ENCODE measurements at places on chromosomes 6 and 20.
A peak's percentile ranks its signal among the peaks of the same experiment; 100 is the strongest.

DNA sequence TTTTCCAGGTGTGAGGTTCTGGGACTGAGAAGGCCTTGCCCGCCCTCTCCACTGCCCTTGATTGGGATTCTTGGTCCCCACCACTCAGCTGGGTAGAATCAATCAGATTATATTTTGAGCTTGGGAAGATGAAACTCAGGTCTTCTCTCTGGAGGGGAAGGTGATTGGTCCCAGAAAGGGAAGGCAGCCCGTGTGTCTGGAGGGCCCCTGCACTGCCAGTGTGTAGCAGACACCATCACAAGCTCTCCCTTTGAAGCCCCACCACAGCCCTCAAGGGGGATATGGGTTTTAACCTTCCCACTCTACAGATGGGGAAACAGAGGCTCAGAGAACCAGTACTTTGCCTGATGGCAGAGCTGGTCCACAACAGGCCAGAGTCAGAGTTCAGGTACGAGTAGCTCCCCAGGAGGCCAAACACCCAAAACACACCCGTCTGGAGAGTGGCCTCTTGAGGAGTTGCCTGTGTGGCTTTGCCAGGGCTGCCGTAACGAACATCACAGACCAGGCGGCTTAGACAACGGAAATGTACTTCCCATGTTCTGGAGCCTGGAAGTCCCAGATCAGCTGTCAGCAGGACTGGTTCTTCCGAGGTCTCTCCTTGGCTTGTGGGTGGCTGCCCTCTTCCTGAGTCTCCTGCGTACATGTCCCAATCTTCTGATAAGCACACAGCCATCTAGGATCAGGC, 205.6 kb downstream of the SYNDIG1 start:
- no peak for DNase-seq

- no peak for DNase-seq
Observed at GRCh38 chr6:118509009-118509617, 39.0 kb upstream of the PLN start.

DNA sequence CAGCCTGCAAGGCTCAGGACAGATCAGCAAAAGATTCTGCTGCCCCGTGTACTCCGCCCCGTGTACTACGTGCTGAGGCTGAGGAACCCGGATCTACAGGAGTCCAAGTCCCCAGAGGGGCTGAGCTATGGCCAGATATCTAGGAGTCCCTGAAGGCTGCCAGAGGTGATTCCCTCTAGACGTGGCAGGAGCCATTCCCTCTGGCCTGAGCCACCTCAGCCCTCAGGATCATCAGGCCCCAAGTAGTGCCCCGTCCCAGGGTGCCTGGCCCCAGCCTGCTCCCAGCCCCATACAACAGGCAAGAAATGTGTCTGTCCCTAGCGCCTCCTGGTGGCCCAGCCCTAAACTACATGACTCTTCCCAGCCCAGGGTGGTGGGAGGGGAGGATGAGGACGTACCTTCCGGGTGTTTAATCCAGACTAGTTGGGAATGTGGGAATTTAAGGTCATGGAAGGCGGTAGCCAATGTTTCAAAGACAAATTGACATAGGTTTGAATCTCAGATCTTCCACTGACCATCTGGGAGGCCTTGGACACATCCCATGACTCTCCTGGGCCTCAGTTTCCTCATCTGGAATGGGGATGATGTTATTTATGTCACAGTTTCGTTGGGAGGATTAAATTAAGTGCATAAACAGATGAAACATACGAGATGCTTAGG, 49.4 kb upstream of the PTPN1 start:
- DNase-seq = peak; percentile 90

DNA sequence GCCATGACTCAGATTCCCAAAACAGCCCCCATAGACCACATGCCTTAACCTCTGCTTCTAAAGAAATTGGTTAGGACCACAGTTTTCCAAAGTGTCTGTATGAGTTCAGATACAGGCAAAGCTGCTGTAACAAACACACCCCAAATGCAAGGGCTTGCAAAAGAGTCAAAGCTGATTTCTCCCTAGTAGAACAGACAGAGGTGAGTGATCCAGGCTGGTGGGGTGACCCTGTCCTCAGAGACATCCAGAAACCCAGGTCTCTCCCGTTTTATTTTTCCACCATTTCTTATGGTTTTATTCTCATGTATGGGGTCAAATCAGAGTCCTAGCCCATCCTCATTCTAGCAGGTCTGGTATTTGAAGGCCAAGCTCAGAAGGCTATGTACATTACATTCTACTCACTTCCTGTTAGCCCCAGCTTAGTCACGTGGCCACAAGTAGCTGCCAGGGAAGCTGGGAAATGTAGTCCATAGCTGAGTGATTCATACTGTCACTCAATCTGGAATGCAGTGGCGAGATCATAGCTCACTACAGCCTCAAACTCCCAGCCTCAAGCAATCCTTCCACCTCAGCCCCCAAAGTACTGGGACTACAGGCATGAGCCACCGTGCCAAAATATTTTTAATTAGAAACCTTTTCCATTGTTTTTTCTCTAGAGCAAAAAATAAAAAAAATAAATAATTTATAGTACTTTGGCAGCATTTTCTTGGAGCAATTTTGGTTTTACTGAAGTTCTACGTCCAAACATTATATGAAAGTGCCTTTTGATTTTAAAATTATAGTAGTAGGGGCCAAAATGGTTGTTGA, 175.2 kb downstream of the ZMYND8 start:
- no peak for DNase-seq

- no peak for DNase-seq
Observed at GRCh38 chr6:168603234-168603633, 162.2 kb downstream of the SMOC2 start.
